ENCODE measurements at places on chromosomes 6 and 20.

GRCh38 chr6:1911474-1911873, 301.8 kb downstream of the FOXC1 start:
- DNase-seq = no peak

GRCh38 chr6:169885831-169886230, 134.4 kb downstream of the ERMARD start:
- DNase-seq = no peak

- no peak for DNase-seq
Observed at GRCh38 chr20:55513954-55514353, 491.4 kb downstream of the CBLN4 start.

DNA sequence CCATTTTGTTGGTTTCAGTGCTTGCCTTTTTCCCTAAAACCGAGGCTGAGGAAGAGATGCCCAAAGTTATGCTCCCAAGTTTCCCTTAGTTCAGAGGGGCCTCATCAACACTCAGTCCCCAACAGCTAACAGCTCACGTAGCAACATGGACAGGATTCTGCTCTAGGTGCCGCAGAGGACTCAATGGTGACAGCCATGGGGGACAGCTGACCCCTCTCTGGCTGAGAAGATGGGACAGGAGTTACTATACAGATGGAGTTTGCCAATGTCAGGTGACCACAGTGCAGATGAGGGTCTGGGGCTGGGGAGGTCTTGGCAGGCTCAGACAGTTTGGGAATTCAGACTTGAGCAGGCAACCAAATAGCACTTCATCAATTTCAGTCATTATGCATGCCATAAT, 67.3 kb downstream of the NPEPL1 start:
- no peak for DNase-seq

GRCh38 chr6:122222761-122223160, 176.7 kb upstream of the HSF2 start:
- no peak for DNase-seq

GRCh38 chr6:2258112-2258511, 12.7 kb upstream of the GMDS start:
- no peak for DNase-seq

GRCh38 chr20:42650191-42650746, 539.4 kb downstream of the PTPRT start:
- DNase-seq = no peak
